GOT3 (cell line): ENCODE measurements at places on chromosomes 13 and 19.

DNA sequence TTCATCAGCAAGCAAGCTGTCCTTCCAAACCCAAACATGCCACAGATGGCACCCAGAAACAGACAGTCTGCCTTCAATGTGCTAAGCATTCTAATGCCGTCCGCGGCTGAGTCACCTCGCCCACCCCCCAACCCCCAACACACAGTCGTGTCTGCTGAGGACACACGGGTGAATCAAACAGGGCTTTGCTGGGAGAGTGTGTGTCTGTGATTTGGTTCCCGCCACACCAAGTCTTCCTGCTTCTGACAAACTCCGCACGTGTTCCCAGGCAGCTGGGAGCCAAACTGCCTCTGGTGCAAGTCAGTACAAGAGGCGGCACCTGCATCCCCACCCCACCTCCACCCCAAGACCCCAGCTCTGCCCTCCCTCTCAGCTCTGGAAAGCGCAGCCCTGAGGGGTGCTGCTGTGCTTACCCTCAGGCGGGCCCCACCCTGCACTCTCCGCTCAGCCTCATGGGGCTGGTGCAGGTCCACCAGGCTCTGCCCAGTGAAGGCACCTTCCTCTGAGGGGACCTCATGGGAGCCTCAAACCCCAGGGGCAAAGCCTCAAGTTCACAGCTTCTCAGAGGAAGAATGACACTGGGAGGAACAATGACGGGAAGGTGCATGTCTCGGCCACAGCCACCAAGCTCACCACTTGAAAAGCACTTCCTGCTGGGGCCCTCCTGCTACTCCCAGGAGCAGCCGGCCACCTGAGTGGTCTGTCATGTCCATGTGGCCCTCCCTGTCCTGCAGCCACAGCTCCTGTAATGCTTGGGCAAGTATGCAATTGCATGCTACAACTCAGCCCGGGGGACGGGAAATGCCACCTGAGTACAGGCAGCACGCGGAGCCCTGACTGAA, 15.0 kb upstream of the SLC35E1 start:
- DNase-seq, result no peak

GRCh38 chr13:102440259-102440936, 38.5 kb upstream of the FGF14 start:
- no peak for DNase-seq

DNA sequence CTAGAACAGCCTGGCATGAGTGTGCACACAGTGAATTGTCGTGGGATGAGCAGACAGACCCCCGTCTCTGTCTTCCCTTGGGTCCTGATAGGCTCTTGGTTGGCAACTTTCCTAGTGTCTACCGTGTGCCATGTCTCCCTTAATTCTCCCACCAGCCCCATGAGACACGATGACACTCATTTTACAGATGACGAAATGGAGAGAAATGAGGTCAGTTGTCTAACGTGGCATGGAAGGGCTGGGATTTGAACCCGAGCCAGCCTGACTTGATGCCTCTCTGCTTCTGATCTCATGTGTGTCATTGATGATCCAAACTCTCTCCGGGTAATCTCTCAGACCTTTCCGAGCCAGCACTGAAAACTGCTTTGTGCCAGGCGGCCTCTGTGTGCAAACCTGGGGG, 8.4 kb upstream of the KLK14 start:
- no peak for DNase-seq

DNA sequence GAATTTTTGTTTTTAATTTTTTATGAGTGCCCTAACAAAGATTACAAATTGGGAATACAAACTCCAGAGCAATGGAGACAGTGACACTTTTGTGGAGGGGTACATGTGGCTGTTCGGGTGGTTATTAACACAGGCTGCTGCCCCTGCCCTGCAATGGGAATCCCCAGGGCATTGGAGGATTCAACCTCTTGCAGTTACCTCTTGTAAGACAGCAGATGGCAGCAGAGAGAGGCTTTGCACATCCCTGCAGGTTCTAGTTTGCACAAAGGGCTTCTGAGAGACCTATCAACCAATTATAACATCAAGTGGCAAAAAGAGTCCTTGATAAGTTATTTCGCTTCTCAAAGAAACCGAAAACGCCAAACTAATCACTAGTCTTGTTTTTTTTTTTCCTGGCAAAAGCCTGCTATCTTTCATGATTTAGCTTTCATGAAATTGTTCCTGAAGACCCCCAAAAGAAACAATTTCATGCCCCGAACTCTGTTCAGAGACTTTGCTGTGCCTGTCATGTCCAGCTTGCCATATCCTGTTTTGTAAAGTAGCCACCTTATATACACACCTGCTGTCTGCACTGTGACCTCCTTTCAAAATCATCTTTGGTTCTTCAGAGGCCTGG, 10.4 kb downstream of the GJB2 start:
- DNase-seq, result no peak
